ENCODE measurements at places on chromosomes 2 and 18. TPM values are rescaled to one million over a fixed set of nuclear protein-coding genes. Genes with fewer than 3 reads are reported as not detected.

GCKR gene
- 0.49 TPM for total RNA-seq

SP9 gene
- 3.3 TPM for total RNA-seq

OSR1 gene
- total RNA-seq: 12.9 TPM

TPO gene
- 0.49 TPM for total RNA-seq

CD8A gene
- not detected for total RNA-seq

PLEKHM3 gene
- 16.3 TPM for total RNA-seq

ASB18 gene
- total RNA-seq: 0.79 TPM

ATAD2B gene
- 46.8 TPM for total RNA-seq

FAM237A gene
- total RNA-seq: not detected

ALLC gene
- total RNA-seq: not detected

CRIM1 gene
- 78.7 TPM for total RNA-seq

M1AP gene
- total RNA-seq: 0.99 TPM

LIPG gene
- total RNA-seq: 8.1 TPM

SOWAHC gene
- 20.8 TPM for total RNA-seq

AGXT gene
- total RNA-seq: 0.10 TPM

HNMT gene
- 73.7 TPM for total RNA-seq

TFPI gene
- total RNA-seq: 44.5 TPM

TRABD2A gene
- total RNA-seq: 1.5 TPM

LRP2 gene
- total RNA-seq: 0.10 TPM

CYTIP gene
- 8.2 TPM for total RNA-seq

SPHKAP gene
- total RNA-seq: 2.3 TPM

MRO gene
- total RNA-seq: 0.30 TPM

NMUR1 gene
- total RNA-seq: 0.69 TPM

CRYGD gene
- total RNA-seq: not detected

HOXD8 gene
- 17.0 TPM for total RNA-seq

RAMP1 gene
- total RNA-seq: 12.5 TPM

NOTO gene
- total RNA-seq: not detected

TMEM198 gene
- 0.99 TPM for total RNA-seq

ATP8B1 gene
- total RNA-seq: 23.0 TPM

PSTPIP2 gene
- total RNA-seq: 7.9 TPM

G6PC2 gene
- total RNA-seq: not detected

MC2R gene
- not detected for total RNA-seq

RAB17 gene
- total RNA-seq: 0.59 TPM

Data from skin of body (tissue), 3 donors.